ENCODE measurements at places on chromosomes 13 and 19.

DNA sequence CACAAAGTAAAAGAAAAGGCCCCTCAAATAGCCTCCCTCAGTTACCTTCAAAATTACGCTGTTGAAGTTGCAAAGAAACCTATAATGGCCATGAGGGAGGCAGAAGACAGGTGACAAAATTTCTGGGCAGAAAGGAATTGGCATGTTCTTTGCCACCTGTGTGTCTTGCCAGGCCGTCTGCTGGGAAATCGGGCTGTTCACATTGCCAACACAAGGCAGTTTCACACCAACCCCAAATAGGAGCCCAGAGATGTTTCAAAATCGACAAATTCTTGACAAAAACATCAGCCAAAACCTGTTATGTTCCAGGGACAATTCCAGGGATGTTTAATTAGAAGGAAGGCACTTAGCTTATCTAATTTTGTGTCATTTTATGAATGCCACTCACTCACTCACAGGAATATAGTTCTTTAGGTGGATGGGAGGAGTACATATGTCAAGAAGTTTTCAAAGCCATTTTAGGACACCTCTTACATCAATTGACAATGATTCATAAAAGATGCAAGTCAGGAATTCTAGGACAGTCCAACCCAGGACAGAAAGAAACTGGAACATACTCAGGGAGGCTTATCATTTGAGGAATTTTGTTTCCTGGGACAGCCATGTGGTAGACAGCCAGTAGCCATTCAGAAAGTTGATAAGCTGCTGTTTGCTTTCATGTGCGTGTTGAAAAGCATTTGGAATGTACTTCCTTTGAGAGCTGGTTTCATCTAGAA is 164.5 kb downstream of the RGCC start:
- DNase-seq = no peak

GRCh38 chr13:31495336-31495735 is 244.0 kb upstream of the RXFP2 start:
- DNase-seq = no peak

DNA sequence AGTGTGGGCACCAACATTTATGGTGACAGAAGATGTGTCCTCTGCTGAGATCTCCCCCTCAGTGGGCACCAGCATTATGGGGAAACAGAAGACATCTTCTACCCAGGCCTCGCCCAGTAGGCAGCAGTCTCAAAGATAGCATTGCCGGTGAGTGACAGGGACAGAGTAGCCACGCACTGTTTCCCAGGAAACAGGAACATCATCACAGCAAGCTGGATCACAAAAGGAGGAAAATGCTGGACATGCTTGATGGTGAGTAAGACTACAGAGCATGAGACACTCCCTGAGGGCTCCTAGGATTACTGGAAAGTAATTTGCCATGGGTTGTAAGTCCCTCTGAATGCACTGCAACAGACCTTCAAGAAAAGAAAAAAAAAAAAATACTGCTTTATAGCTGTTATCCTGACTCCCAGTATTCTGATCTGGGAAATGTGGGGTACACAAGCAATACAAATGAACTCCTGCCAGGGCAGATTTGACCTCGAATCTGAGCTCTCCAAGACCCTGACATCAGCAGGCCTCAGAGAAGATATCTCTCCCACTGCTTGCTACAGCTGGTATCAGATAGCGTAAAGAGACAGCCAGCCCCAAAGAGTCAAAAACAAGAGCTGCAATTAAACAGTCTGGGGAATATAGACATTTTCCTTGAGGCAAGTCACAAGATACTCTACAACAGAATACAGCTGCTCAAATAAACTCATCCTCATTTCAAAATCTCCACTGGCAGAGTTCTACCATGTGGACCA is 180.4 kb downstream of the RBM26 start:
- DNase-seq = no peak

GRCh38 chr13:24116131-24116530 is 44.4 kb upstream of the SPATA13 start:
- no peak for DNase-seq

GRCh38 chr19:51382004-51382403 is 5.8 kb downstream of the LIM2 start:
- DNase-seq = no peak

- no peak for DNase-seq
Measured at GRCh38 chr13:106173891-106174610, 361.4 kb downstream of the EFNB2 start.

DNA sequence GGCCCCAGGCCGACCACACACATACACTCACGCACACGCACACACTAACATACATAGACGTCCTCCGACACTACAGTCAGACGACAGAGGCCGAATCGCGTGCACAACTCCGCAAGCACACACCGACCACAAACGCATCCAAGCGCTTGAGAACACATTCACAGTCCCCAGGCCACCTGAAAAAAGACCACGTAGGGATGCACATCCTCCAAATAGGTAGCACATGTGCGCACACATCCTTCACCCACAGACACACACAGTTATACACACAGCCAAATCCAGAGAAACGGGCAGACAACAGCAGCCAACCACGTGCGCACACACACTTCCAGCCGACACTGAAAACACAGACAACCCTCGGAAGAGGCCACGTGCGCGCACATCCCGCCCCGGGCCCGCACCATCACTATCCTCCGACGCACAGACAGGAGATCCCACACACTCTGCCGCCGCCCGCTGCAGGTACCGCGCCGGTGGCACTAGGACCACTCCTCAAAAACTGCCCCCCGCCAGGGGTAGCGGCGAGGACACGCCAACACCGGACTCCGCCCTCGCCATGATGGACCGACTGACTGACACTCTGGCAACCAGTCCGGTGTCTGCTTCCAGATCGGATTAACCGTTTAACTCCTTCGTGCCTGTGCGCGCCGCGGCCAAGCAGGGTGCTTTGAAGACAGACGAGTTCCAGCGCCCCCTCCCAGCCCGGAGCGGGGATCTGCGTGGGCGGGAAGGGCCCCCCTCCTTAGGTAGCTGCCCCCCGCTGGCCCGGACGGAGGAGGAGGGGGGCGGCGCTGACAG is 493 bp upstream of the PDE4A start:
- no peak for DNase-seq

- no peak for DNase-seq
Measured at GRCh38 chr13:100657881-100658315, 16.7 kb downstream of the TMTC4 start.

- no peak for DNase-seq
Measured at GRCh38 chr19:53158119-53158656, 665 bp downstream of the ZNF347 start.

DNA sequence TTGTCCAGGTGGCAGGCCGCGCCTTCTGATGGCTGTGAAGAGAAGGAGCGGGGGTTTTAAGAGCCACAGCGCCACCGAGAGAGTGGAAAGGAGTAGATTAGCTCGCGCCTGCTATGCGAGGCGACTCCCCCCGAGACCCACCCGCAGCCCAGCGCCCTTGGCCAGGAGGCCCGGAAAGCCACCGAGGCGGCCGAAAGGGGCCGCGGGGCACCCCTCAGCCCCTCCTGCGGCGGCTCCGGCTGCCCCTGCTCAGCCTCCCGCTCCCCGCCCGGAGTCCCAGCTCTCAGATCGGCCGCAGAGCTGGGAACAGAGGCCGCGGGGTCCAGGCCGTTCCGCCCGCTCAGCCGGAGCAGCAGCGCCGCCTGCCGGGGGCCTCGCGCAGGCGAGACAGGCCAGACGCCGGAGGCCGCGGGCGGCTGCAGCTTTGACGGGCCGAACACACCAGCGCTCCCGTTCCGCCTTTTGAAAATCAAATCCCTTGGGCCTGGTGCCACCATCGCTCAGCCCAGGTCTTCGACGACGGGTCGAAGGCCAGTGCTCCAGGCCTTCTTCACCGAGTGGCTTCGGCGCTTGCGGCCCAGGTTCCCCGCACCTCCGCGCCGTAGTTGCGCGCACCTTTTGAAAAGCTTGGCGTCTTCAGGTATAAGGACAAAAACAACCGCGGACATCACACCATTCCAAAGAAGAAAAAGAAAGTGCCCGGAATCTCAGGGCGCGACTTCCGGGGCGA is 15.3 kb downstream of the CDX2 start:
- DNase-seq = peak; percentile 10

- no peak for DNase-seq
Measured at GRCh38 chr19:31316201-31316951, 32.9 kb downstream of the TSHZ3 start.

GRCh38 chr19:16337809-16338469 is 13.3 kb downstream of the KLF2 start:
- DNase-seq = no peak

DNA sequence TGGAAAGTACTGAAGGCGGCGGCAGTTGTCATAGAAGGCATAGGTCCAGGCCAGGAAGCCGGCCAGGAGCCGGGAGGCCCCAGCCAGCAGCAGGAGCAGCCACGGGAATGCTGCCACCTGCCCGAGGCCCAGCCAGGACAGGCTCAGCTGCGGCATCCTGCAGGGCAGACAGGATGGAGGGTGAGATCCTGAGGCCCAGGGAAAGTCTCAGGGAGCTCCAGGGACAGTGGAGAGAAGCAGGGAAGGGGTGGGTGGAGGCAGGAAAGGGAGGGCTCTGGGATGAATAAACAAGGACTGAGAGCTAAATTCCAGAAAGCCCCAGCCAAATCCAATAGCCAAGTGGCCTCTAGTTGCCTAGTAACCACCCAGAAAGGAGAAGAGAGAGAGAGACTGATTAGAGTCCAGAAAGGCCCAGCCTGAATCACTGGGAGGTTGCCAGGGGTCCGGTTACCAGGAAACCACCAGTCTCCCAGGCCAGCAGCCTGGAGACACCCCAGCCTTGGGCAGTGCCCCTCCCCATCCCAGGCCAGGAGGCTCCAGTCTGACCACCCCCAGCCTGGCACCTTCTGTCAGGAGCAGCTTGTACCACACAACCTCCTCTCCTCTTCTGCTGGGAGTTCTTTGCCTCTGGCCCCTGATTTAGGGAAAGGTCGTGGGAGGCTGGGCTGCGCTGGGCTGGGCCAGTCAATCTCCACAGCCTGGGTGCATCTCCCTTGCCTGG is 7.5 kb upstream of the OR10H5 start:
- no peak for DNase-seq
